Activated CD4-positive, alpha-beta T cell treated with anti-CD3 and anti-CD28 coated beads, Interleukin-2, amount 10 ng/mL, durations not matched to agents 7 days and 5 days (primary cell): ENCODE measurements at places on chromosomes 16 and 17.

DNA sequence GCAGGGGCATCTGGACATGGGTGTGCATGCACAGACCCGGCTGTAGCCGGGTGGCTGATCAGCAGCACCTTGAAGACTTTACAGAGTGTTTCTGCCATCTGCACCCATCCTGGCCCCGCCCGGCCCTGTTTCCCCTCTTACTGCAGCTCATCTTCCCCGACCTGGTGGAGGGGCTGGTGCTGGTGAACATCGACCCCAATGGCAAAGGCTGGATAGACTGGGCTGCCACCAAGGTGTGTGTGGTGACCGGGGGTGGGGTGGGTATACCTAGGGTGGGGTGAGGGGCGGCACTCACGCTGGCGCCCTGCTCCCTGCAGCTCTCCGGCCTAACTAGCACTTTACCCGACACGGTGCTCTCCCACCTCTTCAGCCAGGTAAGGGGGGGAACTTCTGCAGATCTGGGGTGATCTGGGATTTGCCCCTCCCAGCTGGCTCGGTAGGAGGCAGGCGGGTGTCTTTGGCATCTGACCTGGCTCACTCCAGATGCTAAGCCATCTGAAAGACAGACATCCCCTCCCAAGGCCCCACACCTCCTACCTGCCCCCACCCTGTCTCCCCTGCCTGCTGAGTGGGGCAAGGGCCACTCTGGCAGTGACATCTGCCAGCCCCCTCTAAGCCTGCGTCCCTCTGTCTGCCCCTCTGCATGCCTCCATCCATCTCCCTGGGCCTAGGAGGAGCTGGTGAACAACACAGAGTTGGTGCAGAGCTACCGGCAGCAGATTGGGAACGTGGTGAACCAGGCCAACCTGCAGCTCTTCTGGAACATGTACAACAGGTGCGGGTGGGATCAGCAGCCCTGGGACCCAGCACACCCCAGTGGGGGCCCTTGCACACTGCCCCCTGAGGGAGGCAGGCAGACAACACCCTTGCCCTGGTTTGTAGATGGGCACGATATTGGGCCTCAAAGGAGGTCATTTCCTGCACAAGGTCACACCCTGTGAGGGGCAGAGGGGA, 6.6 kb downstream of the NDRG4 start:
- no peak for DNase-seq

GRCh38 chr17:11636771-11637170, 38.5 kb downstream of the DNAH9 start:
- no peak for DNase-seq

DNA sequence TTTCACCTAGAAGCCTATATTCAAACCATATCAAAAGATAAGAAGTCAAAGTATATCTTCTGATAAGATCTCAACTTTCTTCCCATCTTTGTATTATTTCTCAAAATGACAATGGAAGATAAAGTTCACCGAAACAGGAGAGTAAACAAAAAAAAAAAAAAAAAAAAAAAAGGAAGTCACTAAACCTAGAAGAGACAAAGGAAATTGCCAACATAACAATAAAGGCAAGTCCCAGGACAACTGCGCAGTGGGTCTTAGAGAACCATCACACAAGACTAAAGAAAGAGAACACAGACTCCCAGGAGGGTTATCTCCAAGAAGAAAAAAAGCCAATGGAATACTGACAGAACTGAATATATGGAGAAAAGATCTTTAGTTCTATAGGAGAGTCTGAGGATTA, 65.7 kb downstream of the SMURF2 start:
- no peak for DNase-seq

- peak; percentile 80 for DNase-seq
Observed at GRCh38 chr16:11310997-11311561, 29.9 kb upstream of the PRM1 start.

GRCh38 chr17:56699186-56699894, 105.8 kb downstream of the NOG start:
- DNase-seq: no peak
